ENCODE measurements at places on chromosomes 1 and 21.
A peak's percentile ranks its signal among the peaks of the same experiment; 100 is the strongest.

GRCh38 chr1:208990456-208990855, 593.1 kb upstream of the CAMK1G start:
- DNase-seq = no peak

- no peak for DNase-seq
Observed at GRCh38 chr1:101971304-101971703, 25.4 kb downstream of the OLFM3 start.

- DNase-seq = peak; percentile 12
Observed at GRCh38 chr1:109201123-109201703, 12.5 kb upstream of the SARS1 start.

DNA sequence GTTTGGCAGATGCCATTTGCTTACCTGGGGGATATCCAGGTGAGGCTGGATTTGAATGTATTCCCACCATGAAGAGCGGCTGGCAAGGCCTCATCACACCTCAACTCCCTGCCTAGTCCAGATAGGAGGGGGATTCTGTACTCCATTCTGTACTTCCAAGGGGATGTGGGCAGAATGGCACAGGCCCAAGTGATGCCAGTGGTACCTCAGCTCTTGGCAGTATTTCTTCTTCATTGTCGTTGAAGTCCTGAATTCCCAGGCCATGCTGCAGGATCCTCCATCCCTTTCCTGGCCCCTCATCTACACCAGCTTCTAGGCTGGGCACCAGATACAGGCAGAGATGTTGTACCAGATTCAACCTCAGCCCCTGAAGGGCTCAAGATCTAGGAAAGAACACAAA, 47.9 kb downstream of the KLHDC7A start:
- DNase-seq = no peak

- no peak for DNase-seq
Observed at GRCh38 chr1:218711884-218712674, 366.9 kb downstream of the TGFB2 start.

DNA sequence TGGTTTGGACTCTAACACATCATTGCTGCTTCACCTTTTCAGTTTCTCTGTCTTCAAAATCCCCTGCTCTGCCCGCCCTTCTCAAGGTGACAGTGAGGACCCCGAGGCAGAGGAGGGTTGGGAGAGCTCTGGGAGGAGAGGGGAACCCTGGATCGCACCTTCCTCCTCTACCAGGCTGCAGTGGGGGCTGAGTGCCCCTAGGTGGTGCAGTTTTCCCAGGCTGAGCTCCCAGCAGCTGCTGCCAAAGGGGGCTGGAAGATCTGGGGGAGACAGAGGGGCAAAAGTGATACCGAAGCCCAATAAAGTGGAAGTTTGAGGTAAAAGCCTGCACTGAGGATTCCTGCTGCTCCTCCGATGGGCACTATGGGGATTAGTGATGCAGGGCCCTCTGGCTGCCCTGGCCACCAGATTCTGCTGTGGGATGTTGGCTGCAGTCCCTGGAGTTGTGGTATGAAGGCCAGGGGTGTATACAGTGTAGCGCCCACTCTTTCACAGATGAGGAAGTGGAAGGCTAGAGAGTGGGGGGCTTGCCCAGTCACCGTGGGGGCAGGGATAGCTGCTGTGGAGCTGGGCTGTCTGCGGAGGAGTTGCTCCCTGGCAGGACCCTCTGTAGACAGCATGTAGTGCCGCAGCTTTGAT, 40.7 kb upstream of the SCMH1 start:
- DNase-seq = no peak

- DNase-seq = no peak
Observed at GRCh38 chr1:221302357-221302756, 423.1 kb downstream of the HLX start.

Data from activated CD8-positive, alpha-beta memory T cell treated with anti-CD3 and anti-CD28 coated beads for 4 hours (primary cell).